ENCODE measurements at places on chromosomes 5 and 9.

DNA sequence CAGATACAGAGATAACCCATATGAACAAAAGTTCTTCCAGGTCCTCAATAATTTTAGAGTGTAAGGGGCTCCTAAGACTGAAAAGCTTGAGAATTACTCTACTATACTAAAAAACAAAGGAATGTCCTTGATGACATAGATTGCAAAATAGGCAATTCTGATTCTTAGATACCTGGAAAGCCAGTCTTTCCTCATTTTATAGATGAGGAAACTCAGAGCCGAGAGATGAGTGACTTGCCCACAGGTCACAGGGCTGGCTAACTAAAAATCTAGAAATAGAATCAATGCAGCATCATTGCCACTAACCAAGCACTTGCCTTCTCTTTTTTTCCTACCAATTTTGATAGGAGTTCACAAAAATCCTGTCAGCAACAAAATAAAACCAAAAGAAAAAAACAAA, 101.2 kb downstream of the EPB41L4A start:
- DNase-seq, result no peak

DNA sequence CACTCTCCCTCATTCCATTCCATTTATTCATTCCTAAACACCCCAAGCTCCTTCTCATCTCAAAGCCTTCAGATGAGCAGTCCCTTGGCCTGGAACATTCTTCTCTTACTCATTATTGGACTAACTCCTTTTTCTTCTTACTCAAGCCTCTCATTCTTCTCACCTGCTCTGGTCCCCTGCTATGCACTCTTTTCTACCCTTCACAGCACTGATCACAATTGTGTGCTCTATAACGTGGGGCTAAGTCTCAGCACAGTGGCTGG, 212.4 kb downstream of the MAPKAP1 start:
- no peak for DNase-seq

GRCh38 chr9:18837402-18837801, 195.6 kb downstream of the SAXO1 start:
- no peak for DNase-seq

- peak; percentile 64 for DNase-seq
These were observed 17.8 kb downstream of the NANS start for GRCh38 chr9:98074115-98074990.

GRCh38 chr5:150766251-150766650, 7.4 kb upstream of the DCTN4 start:
- DNase-seq, result peak; percentile 75

DNA sequence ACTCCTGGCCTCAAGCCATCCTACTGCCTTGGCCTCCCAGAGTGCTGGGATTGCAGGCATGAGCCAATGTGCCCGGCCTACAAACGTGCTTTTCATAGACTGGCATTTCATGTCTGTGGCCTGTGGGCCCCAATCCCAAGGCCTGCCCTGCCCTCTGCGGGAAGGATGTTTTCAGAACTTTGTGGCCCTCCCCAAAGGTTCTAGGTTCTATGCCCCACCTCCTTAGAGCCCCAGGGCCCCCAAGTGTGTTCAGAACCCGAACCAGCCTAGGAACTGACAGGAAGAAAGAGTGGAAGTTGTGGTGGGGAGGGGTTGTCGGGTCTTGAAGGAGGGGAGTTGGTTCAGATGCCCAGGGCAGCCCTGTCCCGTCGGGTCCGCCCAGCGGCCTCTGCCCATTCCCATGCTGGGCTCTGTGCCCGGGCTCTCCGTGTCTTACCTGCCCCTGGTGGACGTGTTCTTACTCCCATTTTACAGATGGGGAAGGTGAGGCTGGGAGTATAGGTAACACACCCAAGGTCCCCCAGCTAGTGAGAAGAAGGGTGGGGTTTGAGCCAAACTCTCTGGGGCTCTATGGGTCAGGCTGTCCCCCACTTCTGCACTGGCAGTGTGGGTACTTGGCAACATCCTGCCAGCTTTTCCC, 175.8 kb upstream of the IER5L start:
- no peak for DNase-seq

DNA sequence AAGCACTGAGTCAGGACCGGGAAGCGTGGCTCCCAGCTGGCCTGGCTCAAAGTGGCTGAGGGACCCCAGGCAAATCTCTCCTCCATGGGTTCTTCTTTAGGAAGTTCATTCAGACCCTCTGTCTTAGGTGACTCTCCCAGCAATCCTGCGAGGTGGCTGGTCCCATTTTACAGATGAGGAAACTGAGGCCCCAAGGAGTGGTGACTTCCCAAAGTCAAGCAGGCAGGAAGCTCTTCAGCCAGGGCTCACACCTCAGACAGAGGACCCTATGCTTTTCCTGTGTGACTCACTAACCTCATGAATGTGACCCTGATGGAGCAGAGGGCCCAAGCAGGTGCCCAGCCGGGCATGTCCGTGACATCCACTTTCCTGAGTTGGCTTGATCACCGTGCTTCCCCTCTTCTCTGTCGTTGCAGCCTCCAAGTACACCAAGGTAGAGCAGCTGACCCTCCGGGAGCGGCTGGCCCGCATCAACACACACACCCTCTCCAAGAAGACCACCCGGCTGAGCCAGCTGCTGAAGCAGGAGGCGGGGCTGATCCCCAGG, 36.5 kb downstream of the ARHGEF37 start:
- DNase-seq, result no peak

DNA sequence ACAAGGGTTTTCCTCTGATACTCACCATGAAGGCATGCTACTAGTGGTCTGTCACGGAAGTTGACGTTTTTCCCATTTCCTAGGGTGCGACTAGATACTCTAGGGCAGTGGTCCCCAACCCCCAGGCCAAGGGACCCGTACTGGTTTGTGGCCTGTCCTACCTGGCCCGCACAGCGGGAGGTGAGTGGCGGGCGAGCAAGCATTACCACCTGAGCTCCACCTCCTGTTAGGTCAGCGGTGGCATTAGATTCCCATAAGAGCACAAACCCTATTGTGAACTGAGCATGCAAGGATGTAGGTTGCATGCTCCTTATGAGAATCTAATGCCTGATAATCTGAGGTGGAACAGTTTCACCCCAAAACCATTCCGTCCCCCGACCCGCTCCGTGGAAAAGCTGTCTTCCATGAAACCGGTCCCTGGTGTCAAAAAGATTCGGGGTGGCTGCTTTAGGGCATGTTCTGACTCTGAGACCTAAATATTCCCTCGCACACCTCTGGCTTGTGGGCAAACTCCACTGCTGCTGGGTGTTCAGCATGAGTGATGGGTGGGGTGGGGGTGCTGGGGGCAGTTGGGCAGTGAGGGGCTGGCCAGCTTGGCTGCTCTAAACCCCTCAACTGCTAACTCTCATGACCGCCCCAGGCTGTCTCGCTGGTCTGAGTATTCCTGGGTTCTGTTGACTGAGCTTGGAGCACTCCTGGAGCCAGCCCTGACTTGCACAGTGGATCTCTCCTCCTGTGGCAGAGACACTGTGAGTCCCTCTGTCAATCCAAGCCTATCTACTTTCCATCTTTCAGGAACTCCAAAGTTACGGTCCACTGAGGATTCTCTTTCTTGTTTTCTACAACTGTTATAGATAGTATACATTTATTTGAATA, 78.3 kb upstream of the NEK6 start:
- no peak for DNase-seq

DNA sequence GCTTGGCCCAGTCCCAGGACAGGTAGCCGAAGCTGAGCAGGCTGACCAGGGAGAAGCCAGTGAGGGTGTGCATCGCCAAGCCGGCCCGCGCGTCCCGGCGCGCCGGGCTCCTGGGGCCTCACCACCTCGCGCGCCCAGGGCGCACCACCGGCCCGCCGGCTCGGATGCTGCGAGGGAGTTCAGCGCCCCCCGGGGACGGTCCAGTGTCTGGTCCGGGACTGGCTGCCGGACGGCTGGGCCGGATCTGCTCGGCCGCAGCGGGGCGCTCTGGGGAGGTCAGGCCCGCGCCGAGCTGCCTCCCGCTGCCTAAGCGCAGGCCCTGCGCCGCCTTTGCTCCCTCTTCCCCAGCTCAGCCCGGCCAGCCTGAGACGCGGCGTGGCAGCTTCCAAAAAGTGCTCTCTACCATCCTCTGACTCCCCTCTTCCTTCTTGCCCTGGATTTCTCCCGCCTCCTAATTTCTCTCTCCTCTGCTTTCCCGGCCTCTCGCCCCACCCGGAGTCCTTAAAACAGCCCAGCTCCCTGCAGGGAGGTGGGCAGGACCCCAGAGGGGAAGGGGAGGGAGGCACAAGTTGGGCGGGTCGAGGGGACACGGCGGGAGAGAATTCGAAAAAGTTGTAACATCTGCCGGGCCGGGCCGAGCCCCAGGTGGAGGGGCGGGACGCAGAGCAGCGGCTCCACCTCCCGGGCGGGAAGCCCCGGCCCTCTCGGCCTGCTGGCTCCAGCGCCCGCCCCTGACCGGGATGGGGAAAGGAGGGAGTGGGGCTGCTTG, at the start of gene ARSI:
Gene ARSI (minus strand): TSS at position 605 of the 769 bp plus-strand sequence. CDS start 532 bp downstream, at position 73.
- DNase-seq, result no peak

DNA sequence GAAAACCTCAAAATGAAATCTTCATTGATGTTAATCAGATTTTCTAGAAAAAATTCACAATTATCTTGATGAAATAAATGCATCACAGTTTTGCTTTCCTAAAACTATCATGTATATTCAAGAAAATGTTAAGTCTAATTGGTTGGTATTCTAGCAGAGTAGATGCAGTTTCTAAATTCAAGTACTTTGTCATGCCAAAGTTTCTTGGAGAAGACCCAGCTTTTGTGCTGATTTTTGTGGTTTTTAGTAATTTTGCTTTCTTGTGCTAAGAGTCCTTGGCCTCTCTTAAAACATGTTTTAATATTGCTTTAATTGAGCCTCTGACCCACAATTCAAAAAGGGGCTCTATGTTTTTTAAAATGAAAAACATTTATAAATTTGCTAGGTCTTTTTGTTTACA, 924.8 kb upstream of the PTPRD start:
- no peak for DNase-seq

GRCh38 chr9:69621730-69622460, 50.3 kb downstream of the APBA1 start:
- DNase-seq, result no peak

DNA sequence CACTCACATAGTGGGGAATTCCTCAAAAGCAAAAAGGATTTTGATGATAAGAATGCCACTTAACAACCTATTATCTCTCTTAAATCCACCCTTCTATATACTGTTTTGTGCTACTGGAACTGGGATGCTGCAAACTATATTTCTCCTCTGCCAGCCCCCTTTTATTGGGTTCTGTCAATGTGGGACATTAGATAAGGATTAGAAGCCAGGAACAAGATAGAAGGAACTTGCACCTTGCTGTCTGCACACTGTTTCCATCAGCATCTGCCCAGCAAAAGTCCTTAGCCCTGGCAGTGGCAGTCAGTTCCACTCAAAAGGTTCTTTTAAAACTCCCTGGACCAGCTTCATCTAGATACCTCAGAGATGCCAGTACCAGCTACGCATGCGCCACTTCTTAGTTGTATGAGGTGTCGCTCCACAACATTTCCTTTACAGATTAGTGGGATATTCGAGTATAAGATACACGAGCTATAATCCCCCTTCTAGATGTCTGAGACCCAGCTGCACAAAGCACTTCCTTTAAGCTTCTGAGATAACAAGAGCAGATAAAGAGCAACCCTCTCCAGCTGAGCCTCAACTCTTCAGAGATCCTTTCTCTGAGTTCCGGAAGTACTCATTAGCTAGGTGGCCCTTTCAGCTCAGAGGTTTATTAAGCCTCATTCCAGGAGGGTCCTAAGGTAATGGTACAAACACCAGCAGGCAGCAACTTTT, 45.3 kb downstream of the CERT1 start:
- DNase-seq, result peak; percentile 68

- DNase-seq, result no peak
These were observed 24.9 kb downstream of the SHB start for GRCh38 chr9:38043931-38044623.

- DNase-seq, result no peak
These were observed 440.6 kb upstream of the IZUMO3 start for GRCh38 chr9:24986331-24986730.

DNA sequence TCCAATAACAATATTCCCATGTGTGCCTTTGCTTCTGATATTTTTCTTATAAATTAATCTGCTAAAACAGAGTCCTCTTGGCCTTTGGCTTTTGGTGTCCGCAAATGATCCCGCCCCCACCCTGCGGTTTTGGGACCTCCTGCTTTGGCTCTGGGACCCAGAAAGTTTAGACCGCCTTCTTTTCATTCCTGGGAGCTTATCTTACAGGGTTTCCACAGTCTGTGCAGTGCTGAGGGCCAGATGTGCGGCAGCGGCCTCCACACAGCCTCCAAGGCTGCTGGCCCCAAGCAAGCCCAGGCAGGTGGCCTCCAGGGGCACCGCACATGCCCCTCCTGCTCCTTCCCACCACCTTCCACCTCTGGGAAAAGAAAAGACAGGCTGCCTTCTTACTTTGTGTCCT, 191.5 kb downstream of the ERCC6L2 start:
- no peak for DNase-seq

- no peak for DNase-seq
These were observed 58.2 kb downstream of the CAST start for GRCh38 chr5:96720408-96720807.

DNA sequence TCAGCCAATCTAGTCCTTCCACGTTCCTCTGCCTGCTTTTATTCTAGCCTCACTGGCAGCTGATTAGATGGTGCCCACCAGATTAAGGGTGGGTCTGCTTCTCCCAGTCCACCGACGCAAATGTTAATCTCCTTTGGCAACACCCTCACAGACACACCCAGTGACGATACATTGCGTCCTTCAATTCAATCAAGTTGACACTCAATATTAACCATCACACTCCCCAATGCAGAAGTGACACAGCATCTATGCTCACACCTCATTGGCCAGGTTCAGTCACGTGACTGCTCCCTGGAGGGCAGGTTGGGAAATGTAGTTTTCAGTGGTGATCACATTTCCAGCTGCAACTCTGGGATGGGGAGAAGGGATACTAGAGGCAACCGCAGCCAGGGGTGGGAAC, 13.0 kb downstream of the SUSD3 start:
- DNase-seq, result peak; percentile 92

DNA sequence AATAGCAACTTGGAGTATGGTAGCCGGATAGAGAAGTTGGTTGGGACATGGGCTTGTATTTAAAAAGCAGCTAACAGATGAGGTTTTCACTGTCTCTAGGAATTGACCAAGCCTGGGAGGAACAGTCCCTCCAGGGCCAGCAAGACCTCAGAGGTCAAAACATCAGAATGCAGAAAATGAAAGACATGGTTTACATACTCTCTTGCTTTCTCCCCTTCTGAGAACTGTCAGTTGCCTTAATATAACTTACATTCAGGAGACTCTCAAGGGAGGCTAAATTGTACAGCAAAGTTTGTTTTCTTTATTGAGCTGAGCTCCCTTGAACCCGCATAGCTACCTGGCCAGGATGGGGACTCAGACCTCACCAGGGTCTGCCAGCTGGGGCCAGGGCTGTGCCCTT, 179.3 kb downstream of the GAS1 start:
- DNase-seq, result no peak

- DNase-seq, result no peak
These were observed 45.9 kb downstream of the CERT1 start for GRCh38 chr5:75465480-75465879.

DNA sequence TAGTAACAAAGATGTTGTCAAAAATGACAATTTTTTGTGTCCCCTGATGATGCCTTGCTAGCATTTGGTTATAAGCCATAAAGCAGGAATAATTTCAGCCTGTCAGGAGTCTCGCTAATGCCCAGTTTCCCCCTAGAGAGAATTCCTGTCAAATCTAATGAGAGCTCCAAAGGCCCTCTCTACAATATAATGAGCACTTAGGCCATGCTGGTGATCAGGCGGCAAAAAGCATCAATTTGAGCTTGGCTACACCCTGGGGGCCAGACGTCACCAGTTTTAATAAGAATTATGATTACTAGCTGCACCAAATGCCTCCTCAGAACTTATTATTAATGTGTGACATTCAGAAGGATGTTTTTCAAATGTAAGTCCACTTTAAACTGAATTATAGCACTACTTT, 6.1 kb downstream of the TLE1 start:
- no peak for DNase-seq

- DNase-seq, result no peak
These were observed 70.2 kb upstream of the AGXT2 start for GRCh38 chr5:35117967-35118366.

All from hematopoietic multipotent progenitor cell treated with erythropoietin and hydrocortisone succinate and interleukin-3 and kit ligand, for 8 days (in vitro differentiated cells).